ENCODE measurements at places on chromosomes 6 and 20. TPM values are rescaled to one million over a fixed set of nuclear protein-coding genes. Genes with fewer than 3 reads are reported as not detected.

DNA sequence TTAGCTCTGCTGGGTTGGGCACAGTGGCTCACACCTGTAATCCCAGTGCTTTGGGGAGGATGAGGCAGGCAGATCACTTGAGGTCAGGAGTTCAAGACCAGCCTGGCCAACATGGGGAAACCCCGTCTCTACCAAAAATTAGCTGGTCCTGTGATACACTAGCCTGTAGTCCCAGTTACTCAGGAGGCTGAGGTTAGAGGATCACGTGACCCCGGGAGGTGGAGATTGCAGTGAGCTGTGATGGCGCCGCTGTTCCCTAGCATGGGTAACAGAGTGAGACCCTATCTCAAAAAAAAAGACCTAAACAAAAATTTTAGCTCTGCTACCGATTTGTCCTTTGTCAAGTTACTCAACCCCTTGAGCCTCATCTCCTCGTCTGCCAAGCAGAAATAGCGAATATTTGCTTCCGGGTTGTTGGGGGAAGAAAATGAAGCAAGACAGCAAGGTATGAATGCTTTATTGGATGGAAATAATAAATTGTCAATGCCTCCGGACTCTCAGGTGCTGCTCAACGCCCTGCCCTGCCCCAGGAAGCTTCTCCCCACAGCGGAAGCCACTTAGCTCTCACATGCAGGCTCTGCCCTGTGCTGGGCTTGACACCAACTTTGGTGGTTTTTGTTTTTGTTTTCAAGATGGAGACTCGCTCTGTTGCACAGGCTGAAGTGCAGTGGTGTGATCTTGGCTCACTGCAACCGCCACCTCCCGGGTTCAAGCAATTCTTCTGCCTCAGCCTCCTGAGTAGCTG is 24.9 kb upstream of the ITCH start:
- H3K4me3 ChIP-seq: no peak overlapping the region
- H3K27me3 ChIP-seq: no peaks in the 10 kb centered on the region
- DNase-seq: no peak
- no peaks in the 10 kb centered on the region for H3K4me1 ChIP-seq
- no peak overlapping the region for H3K27ac ChIP-seq
- H3K36me3 ChIP-seq: no peaks in the 10 kb centered on the region

- H3K4me1 ChIP-seq: no peaks in the 10 kb centered on the region
- no peaks in the 10 kb centered on the region for H3K36me3 ChIP-seq
- peak; percentile 84 for DNase-seq
- H3K27ac ChIP-seq: peak within 1 kb of the TSS; percentile 60
- no peaks in the 10 kb centered on the region for H3K27me3 ChIP-seq
- peak within 1 kb of the TSS; percentile 60 for H3K4me3 ChIP-seq
Observed at GRCh38 chr6:75493400-75494064, at the start of gene FILIP1. FILIP1 (minus strand) TSS chr6:75493800; CDS start chr6:75414972, 78,828 bp downstream.

DNA sequence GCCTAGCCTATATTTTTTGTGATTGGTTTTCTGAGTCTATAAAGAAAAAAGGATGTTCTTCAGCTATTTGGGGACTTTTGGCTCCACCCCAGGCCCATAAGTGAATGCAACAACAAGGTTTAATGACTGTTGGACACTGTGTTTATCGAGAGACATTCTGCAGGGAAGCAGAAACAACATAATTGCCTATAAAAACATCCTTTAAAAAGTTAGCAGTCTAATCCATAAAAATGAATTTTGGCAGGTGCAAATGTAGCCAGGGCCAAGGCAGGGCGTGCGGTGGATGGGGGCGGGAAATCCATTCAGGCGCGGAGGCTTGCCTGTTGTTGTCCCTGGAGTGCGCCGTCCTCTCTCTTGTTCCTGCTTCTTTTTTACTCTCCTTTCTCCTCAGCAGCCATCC is 99.3 kb downstream of the PAX1 start:
- no peaks in the 10 kb centered on the region for H3K4me1 ChIP-seq
- no peaks in the 10 kb centered on the region for H3K36me3 ChIP-seq
- no peak for DNase-seq
- no peak overlapping the region for H3K4me3 ChIP-seq

ZSCAN26 gene
- polyA plus RNA-seq: 11.8 TPM

VGLL2 gene
- not detected for polyA plus RNA-seq

- H3K27ac ChIP-seq: no peak overlapping the region
- no peaks in the 10 kb centered on the region for H3K27me3 ChIP-seq
- DNase-seq: no peak
- no peak overlapping the region for H3K4me3 ChIP-seq
- no peaks in the 10 kb centered on the region for H3K36me3 ChIP-seq
- no peaks in the 10 kb centered on the region for H3K4me1 ChIP-seq
Observed at GRCh38 chr6:21159465-21159864, 434.1 kb upstream of the SOX4 start.

CLIC5 gene
- 54.3 TPM for polyA plus RNA-seq

GRCh38 chr6:113674075-113674474 is 183.1 kb upstream of the MARCKS start:
- H3K27me3 ChIP-seq: no peaks in the 10 kb centered on the region
- H3K4me1 ChIP-seq: no peaks in the 10 kb centered on the region
- no peak for DNase-seq
- no peak overlapping the region for H3K4me3 ChIP-seq
- H3K27ac ChIP-seq: no peak overlapping the region
- no peaks in the 10 kb centered on the region for H3K36me3 ChIP-seq

- DNase-seq: no peak
- no peaks in the 10 kb centered on the region for H3K27me3 ChIP-seq
- no peak overlapping the region for H3K4me3 ChIP-seq
- no peaks in the 10 kb centered on the region for H3K36me3 ChIP-seq
- H3K27ac ChIP-seq: no peak overlapping the region
- no peaks in the 10 kb centered on the region for H3K4me1 ChIP-seq
Observed at GRCh38 chr6:72788188-72788587, 166.3 kb downstream of the KCNQ5 start.

SLC22A16 gene
- polyA plus RNA-seq: not detected

DNA sequence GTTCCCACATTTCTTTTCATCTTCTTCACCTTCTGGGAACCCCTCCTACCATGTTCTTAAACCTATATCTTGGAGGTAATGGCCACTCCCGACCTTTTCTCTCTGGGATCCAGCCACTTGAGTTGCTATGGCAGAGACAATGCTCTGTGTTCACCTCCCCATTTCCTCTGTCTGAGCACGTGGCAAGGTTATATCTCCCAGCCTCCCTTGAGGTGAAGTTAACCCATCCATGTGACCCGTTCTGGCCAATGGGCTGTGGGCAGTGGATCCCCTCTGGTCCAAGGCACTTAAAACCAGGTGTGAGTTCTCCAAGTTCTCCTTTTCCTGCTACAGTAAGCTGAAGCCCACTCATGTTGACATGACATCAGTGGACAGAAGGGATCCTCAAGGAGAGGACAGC is 261.4 kb downstream of the LRFN2 start:
- H3K36me3 ChIP-seq: no peaks in the 10 kb centered on the region
- DNase-seq: no peak
- peaks cover 3% of the 10 kb centered on the region for H3K27me3 ChIP-seq
- no peak overlapping the region for H3K27ac ChIP-seq

MAFB gene
- 10.4 TPM for polyA plus RNA-seq

DNA sequence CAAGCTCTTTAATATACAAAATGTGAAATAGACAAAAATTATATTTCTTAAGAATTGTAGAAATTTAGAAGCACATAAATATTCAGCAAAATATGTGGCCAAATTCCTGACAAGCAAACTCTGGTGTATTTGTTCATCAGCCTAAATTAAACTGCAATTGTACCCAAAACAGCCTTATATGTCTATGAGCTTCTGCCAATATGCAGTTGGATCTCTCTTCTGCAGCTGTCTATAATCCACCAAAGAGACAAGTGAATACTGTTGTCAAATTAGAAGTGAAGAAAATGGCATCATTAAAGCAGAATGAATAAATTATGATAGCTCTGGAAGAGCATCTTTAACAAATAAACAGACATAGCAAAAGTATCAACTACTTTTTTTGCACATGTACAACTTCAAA is 755.7 kb downstream of the GRIK2 start:
- DNase-seq: no peak
- no peak overlapping the region for H3K27ac ChIP-seq
- H3K4me3 ChIP-seq: no peak overlapping the region

SMOC2 gene
- 6.5 TPM for polyA plus RNA-seq

ACTR5 gene
- 5.8 TPM for polyA plus RNA-seq

DNA sequence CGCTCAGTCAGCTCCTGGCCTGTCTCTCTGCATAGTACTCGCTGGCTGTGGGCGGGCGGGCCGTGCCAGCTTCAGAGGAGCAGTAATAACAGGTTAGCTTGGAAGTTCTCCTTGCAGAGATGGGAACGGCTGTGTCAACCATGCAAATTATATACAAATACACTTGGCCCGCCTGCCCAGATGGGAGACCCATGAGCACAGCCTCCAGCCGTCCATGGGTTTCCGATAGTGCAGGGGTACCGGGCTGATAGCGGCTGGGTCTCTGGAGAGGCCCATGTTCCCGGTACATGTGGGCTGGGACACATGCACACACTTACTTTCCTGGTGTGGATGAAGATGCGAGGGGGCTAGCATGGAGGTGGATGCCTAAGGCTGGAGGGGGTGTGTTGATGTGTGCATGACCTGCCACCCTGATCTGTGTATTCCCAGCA is 12.8 kb upstream of the ZNF831 start:
- H3K4me3 ChIP-seq: no peak overlapping the region
- H3K27me3 ChIP-seq: no peaks in the 10 kb centered on the region
- no peaks in the 10 kb centered on the region for H3K36me3 ChIP-seq
- no peak overlapping the region for H3K27ac ChIP-seq
- no peak for DNase-seq

PTPRK gene
- 9.2 TPM for polyA plus RNA-seq

DNA sequence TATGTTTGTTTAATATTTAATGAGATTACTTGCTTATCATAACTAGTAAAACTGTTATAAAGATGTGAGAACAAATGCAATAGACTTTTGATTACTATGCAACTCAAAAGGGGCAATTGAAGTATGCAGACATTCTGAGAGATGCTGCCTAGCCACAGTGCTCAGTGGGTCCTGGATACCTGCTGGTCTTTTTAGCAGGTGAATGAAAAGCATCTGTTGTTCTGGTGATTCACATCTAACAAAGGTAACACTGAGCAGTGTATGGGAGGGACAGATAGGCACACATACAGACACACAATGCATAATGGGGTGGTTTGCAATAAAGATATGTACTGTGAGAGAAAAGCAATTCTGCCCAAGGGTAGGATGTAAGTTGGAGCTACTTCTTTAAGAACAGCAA is 46.9 kb downstream of the OGFRL1 start:
- no peak for DNase-seq
- H3K36me3 ChIP-seq: peaks cover 2% of the 10 kb centered on the region
- H3K27ac ChIP-seq: no peak overlapping the region
- no peak overlapping the region for H3K4me3 ChIP-seq
- no peaks in the 10 kb centered on the region for H3K4me1 ChIP-seq
- no peaks in the 10 kb centered on the region for H3K27me3 ChIP-seq

GRCh38 chr20:44894959-44895358 is 9.5 kb downstream of the YWHAB start:
- no peaks in the 10 kb centered on the region for H3K36me3 ChIP-seq
- no peak overlapping the region for H3K27ac ChIP-seq
- no peak overlapping the region for H3K4me3 ChIP-seq
- DNase-seq: no peak
